ENCODE measurements at places on chromosomes 7 and 10.

DNA sequence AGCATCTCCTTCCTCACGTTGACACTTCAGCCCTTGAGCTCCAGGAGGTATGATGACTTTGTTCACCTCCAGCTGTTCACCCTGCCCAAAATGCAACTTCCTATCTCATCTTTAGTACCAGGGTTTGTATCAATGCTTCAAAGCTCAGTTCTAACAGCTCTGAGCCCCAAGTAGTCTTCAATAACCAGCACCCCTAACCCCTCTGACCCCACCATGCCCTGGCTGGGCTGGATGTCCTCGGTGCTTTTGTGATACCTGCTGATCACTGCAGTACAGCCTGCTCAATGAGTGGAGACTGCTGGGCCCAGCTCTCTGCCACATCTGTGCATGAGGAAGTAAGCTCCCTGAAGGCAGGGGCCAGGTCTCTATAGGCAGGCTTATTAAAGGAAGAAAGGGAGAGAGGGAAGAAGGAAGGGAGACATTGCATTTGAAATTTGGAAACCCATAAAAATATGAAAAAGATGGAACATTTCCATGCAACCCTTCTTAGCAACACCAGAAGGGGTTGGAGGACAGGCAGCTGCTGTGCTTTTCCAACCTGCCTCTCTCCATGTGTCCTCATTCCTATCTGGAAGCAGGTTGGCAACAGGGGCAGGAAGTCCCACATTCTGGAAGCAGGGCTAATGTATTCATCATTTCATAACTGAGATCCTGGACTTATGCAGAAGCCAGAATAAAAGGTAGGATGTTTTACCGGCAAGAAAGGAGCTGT lies 756.1 kb downstream of the GRID1 start:
- DNase-seq, result no peak

- DNase-seq, result no peak
These were observed 172.3 kb downstream of the ADAM12 start for GRCh38 chr10:126215746-126216631.

GRCh38 chr7:78912781-78913180 lies 540.7 kb downstream of the MAGI2 start:
- DNase-seq, result no peak

DNA sequence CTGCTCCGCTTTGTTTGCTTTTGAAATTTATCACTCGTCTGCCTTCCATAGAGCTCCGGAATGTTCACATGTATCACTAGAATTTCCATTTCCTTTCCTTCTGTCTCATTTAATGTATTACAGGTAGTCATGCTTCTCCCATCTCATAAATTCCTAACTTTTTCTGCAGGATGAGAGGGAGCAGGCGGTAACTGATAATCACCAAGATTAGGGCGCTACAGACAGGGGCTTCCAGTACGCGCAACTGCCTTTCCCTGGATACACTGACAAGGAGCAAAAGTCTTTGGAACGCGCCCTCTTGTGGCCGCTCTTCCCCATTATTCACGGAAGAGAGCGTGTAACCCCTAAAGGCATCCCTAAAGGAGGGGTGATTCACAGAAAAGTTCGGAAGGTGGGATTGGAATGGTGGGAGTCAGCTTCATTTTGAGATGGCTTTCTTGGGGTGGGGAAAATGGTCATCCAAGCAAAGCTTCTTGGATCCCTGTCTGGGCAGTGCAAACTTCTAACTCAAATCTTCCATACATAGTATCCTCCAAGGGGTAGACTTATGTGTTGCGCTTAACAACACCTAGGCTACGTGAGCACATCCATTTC lies 6.5 kb downstream of the INHBA start:
- DNase-seq, result peak; percentile 21

GRCh38 chr10:132365102-132365501 lies 31.9 kb upstream of the PWWP2B start:
- no peak for DNase-seq

- no peak for DNase-seq
These were observed 38.2 kb downstream of the SHOC2 start for GRCh38 chr10:110957606-110958005.

DNA sequence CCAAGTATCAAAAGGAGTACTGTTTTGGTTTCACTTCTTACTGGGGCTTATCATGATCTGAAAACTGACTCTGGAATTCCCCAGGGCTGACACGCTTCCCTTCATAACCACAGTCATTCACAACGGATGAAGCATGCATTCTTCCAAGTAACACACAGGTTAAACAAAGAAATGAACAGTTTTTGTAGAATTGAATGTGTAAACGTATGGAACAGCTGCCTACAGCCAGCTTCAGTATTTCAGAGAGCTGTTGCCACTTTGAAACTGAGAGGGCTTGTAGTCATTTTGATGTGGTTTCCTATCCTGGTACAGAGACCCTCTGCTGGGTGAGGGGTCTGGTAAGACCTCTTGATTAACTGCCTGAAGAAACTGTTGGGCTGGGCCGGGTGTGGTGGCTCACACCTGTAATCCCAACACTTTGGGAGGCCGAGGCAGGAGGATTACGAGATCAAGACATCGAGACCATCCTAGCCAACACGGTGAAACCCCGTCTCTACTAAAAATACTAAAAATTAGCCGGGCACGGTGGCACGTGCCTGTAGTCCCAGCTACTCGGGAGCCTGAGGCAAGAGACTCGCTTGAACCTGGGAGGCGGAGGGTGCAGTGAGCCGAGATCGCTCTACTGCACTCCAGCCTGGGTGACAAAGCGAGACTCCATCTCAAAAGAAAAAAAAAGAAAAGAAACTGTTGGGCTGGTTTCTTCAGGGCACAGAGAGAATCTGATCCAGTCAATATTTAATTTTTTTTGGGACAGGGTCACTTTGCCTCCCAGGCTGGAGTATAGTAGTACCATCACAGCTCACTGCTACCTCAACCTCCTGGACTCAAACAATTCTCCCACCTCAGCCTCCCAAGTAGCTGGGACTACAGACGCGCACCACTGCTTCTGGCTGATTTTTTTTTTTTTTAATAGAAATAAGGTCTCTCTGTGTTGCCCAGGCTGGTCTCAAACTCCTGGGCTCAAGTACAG lies 4.7 kb downstream of the NFE2L3 start:
- DNase-seq, result no peak

GRCh38 chr10:5814110-5815107 lies 1.2 kb upstream of the GDI2 start:
- DNase-seq, result no peak

GRCh38 chr10:109987452-109988211 lies 20.2 kb upstream of the ADD3 start:
- DNase-seq, result no peak

- DNase-seq, result no peak
These were observed 31.8 kb downstream of the LSMEM1 start for GRCh38 chr7:112512451-112513210.

GRCh38 chr10:14536241-14537213 lies 205.8 kb upstream of the FRMD4A start:
- no peak for DNase-seq

- peak; percentile 88 for DNase-seq
These were observed 60.9 kb downstream of the ARMC3 start for GRCh38 chr10:22988581-22989360.

- no peak for DNase-seq
These were observed 106.5 kb upstream of the RAB11FIP2 start for GRCh38 chr10:118153287-118153686.

- no peak for DNase-seq
These were observed 767.7 kb downstream of the TYW1 start for GRCh38 chr7:67764289-67764688.

GRCh38 chr10:77392236-77392721 lies 245.3 kb downstream of the KCNMA1 start:
- no peak for DNase-seq

DNA sequence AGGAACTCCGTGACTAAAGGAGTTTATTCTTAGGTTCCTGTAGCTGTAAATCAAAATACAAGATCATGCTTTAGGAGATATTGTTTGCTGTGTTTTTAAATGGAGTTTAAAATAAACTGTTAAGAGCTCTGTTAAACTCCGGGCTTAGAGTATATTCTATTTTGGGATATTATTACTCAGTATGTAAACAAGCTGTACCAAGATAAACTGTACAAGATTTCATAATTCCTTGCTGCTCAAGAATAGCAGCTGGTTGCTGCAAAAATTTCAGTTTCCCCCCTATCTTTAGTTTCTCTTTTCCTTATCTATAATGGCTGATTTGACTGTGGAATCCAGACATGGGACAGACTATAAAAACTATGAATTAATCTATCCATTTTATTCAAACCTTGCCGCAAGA lies 215.7 kb downstream of the HTR7 start:
- no peak for DNase-seq

DNA sequence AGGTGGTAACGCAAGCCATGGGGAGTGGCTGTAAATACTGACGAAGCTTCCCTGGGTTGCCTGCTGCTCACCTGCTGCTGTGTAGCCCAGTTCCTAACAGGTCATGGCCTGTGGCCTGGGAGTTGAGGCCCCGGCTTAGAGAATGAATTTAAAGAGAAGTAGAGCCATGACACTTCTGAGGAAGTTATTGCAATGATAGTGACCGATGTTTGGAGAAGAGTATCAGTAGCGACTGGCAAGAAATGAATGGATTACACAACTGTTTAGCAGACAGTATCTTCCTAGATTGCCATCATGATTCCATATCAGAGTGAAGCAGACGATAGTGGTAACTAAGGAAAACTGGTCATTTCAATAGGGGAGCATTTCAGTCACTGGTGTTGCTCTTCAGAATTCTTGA lies 249.6 kb downstream of the PLXDC2 start:
- DNase-seq, result no peak

DNA sequence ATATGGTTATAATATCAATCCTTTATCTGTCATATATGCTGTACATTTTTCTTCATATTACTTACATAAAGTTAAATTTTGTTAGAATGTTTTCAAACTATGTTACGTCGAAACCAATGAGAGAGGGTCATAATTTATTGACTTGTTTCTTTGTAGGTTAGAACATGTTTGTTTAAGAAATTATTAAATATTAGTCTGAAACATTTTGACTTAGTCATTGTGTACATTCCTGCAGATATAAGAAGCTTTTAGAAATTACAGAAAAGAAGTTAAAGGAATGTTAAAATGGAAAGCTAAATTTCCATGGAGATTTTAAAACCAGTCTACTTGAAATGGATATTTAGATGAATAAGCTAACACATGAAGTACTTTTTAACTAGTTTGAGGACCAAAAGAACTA lies 99.8 kb downstream of the ANKRD30A start:
- no peak for DNase-seq

GRCh38 chr10:58064714-58065528 lies 202.8 kb downstream of the IPMK start:
- DNase-seq, result peak; percentile 37
